ENCODE measurements at places on chromosomes 1 and 21. TPM values are rescaled to one million over a fixed set of nuclear protein-coding genes. Genes with fewer than 3 reads are reported as not detected.
A peak's percentile ranks its signal among the peaks of the same experiment; 100 is the strongest.

The XCL2 gene
- polyA plus RNA-seq, result not detected

DNA sequence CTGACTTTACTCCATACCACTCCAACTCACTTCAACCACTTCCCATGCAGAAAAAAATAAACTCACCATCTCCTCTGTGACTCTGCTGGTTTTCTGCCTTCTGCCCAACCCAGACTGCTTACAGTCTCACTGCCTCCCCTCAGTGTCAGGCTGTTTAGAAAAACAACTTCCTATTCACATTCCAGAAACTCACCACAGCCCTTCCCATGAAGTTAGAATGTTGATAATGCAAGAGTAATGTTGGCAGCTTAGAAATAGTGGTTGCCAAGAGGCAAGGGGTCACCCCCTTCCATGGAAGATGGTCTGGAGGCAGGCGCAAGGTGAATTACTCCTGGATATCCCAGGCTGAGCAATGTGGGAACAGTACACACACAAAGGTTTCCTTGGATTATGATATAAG lies at the start of gene SELP:
Gene SELP (minus strand): TSS at position 119 of the 400 bp plus-strand sequence. CDS start 50 bp downstream, at position 69.
- DNase-seq, result no peak

DNA sequence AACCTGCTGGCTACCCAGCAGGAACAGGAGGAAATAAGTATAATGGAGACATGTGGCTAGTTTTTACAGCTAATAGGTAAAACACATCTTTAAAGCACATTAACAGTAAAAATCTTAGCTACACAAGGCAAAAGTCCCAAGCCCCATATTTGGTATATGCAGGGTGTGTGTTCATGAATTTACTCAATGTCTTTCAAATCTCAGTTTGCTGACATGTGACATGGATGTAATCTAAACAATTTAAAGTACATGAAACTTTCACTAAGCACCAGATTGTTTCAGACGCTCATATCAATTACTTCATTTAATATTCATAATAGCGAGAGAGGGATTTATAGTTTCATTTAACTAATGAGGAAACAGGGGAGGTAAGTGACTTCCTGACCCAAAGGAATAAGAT lies 3.9 kb downstream of the TACSTD2 start:
- DNase-seq, result no peak

DNA sequence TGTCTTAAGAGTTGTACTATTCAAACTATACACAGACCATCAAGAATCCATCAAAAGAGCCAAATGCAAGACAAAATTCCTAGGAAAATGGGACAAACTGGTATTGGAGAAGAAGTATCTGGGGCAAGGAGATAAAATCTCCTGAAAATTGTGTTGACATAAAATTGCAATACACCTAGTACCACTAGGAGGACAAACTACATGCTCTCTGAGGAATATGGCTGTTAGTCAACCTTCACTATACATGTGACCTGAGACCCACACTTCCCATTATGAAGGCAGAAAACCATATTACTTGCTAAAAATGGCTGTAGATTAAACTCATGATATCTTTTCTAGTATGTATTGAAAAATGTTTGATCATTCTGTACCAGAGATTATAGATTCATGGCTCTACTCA lies 30.0 kb downstream of the IRF2BP2 start:
- no peak for DNase-seq

GRCh38 chr1:225903623-225904022 lies 14.7 kb upstream of the LEFTY1 start:
- no peak for DNase-seq

- DNase-seq, result no peak
Observed at GRCh38 chr21:40853956-40854688, 7.2 kb upstream of the DSCAM start.

The TFF1 gene
- not detected for polyA plus RNA-seq

GRCh38 chr21:32233055-32233546 lies 45.7 kb downstream of the MIS18A start:
- no peak for DNase-seq

- DNase-seq, result no peak
Observed at GRCh38 chr1:109989506-109990301, 5.1 kb downstream of the AHCYL1 start.

The PCSK9 gene
- polyA plus RNA-seq, result 163 TPM

The NRIP1 gene
- polyA plus RNA-seq, result 3.5 TPM

DNA sequence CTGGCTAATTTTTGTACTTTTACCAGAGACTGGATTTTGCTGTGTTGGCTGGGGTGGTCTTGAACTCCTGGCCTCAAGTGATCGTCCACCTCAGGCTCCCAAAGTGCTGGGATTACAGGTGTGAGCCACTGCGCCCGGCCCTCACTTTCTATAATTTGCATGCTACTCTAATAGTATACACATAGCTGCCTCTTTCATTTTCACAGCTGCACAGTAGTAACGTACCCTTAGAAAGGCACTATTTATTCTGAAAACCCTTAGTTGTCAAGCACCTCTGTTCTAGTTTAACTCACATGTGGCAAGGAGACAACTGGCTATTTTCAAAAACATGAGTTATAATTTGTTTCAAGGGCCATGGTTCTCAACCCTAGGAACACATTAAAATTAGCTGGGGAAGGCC lies 17.2 kb downstream of the TPM3 start:
- no peak for DNase-seq

DNA sequence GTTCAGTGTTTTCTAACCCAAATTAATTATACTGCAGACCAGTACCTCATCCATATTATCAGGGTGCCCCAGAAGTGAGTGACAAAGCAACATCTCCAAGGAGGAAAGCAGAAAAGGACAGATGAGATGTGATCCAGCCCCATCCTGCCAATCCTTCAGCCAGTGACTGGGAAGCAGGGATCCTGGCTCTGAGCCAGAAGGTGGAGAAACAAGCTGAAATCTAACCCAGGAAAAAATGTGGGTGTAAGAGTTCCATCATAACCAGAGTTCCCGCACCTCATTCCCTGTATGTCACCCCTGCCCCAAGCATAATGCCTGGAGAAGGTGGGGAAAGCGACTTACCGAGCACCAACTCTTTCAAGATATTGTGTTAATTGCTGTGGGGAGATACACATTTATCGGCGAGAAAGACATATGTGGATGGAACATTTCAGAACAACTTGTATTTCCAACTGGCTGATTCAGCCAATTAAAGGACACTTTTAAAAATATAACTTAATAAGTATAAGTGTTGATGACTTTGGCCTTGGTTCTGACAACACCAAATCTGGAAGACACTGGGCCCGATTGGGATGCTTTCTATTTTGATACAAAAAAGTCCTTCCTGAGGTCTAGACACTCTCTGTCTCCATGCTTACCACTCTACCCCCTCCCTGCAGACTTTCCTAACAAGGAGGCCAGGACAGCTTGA lies 14.9 kb downstream of the PLEKHA6 start:
- no peak for DNase-seq

DNA sequence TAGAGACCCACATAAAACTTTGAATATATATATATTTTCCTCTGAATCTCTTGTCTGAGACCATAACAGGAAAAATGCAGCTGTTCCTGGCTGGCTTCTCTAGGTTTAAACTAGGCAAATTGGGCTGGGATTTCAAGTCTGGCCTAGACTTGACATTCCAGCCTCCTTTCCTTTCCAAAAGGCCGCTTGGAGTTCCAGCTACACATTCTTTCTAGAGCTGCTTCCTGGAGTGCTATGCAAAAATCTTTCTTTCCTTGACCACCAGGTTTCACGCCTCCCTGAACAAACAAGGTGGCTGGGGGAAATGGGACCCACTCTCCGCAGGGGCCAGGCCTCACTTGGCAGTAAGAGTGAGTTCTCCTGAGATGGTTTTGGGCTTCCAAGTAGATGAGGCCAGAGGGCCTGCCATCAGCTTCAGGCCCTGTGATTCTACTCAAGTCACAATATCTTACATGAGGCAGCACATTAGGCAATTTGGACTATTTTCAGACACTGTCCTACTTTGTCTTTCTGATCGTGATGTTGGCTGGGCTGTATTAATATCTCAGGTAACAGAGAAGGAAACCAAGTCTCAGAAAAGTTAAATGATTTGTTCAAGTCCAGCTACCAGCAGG lies 102.4 kb downstream of the FAM78B start:
- no peak for DNase-seq

DNA sequence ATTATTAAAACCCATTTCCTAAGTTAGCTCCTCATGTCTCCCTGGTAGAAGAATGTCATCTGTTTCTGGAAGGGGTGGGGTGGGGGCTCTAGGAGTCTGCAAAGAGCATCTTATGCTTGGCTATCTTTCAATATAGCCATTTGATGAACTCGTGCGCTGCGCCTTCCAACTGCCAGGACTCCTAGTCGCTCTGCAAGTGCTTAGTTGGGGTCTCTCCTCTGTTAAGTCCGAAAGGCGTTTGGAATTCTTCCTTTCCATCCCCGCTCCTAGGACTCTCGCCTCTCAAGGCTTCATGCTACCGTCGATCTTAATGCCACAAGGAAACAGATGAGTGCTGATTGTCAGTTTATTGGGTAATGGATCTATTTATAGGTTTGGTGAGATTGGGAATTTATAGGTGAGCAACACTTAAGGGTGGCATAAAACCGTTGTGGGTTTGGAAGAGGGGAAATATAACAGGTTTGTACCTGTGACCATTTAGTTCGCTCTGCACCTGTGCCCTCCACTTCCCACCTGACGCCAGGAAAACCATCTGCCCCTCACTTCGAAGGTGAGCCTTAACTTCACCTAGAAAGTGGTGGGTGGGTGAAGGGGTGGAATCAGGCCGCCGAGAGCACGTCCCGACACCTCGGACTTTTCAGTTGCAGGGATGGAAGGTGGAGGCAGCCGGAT lies 1.1 kb downstream of the KCNH1 start:
- DNase-seq, result no peak

- no peak for DNase-seq
Observed at GRCh38 chr1:33703464-33703863, 160.4 kb upstream of the HMGB4 start.

GRCh38 chr21:46095814-46096595 lies 1.9 kb upstream of the COL6A2 start:
- DNase-seq, result no peak

The C4BPA gene
- not detected for polyA plus RNA-seq

The HORMAD1 gene
- not detected for polyA plus RNA-seq

DNA sequence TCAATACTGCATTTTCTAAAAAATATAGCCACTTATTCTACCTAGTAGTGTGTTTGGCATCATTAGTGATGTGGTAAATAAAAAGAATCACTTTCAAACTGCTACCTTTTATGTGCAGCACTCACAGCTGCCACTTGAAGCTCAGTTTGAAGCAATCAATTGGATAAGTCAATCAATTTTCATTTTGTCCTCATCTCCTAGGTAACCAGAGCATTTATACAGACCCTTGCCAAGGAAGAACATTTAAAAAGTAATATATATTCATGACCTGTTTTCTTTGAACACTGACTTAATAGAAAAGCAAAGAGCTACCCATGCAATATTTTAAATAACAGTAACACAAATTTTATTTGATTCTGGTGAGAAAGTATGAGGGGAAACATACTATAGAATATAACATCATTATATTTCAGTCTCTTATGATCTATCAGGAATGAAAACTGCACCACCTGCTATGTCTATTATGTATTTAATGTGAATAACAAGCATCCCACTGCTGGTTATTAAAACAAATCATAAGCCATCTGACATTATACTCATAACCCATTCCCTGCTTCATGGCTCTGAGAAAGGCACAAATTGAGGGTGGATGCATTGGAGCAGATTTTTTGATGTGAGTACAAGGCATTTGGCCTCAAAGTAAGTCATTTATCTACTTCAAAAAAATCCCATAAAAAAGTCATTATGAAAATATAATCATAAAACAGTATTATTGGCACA lies 168.4 kb upstream of the C21orf91 start:
- DNase-seq, result no peak

GRCh38 chr1:70436622-70437251 lies 25.7 kb downstream of the CTH start:
- no peak for DNase-seq

GRCh38 chr21:42793774-42794173 lies 85.6 kb downstream of the WDR4 start:
- DNase-seq, result no peak

The ABCG1 gene
- polyA plus RNA-seq, result 1.5 TPM

GRCh38 chr1:69263921-69264391 lies 303.8 kb upstream of the LRRC7 start:
- DNase-seq, result peak; percentile 7

DNA sequence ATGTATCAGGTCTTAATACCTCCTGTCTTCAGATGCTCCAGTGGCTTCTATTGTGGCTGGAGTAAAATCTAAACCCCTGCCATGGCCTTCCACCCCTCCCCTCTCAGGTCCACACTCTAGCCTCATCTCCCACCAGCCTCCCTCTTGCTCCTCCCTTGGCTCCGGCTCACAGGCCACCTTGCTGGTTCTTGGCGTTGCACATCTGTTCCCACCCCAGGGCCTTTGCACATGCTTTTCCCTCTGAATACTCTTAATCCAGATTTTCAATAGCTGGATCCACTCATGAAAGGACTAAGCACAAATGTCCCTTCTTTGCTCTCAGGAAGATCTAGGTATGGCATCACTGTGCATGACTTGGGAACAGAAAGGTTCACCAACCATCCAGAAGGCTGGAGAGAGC lies 415.4 kb upstream of the VAMP3 start:
- no peak for DNase-seq

The NGF gene
- polyA plus RNA-seq, result 2.4 TPM

GRCh38 chr1:236489710-236490377 lies 33.9 kb upstream of the LGALS8 start:
- DNase-seq, result peak; percentile 48

- no peak for DNase-seq
Observed at GRCh38 chr1:88529581-88529980, 154.5 kb upstream of the PKN2 start.

DNA sequence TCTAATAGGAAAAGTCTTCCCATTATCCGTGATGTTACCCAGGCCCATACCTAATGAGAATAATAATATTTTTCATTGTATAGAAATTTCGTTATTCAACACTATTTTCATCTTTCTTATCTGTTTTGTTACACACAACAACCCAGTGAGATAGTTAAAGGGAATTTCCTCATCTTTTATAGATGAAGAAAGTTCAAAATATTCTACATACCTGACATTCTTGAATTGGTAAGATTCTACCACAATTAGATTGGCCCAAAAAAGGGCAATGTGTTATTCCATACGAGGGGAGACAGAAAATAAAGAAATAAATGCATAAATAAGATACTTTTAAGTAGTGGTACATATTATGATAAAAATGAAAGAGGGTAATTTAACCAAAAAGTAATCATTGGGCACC lies 405.5 kb upstream of the ADAMTS5 start:
- DNase-seq, result no peak

Measured in foreskin keratinocyte (primary cell).